ENCODE measurements at places on chromosomes 4 and X.

DNA sequence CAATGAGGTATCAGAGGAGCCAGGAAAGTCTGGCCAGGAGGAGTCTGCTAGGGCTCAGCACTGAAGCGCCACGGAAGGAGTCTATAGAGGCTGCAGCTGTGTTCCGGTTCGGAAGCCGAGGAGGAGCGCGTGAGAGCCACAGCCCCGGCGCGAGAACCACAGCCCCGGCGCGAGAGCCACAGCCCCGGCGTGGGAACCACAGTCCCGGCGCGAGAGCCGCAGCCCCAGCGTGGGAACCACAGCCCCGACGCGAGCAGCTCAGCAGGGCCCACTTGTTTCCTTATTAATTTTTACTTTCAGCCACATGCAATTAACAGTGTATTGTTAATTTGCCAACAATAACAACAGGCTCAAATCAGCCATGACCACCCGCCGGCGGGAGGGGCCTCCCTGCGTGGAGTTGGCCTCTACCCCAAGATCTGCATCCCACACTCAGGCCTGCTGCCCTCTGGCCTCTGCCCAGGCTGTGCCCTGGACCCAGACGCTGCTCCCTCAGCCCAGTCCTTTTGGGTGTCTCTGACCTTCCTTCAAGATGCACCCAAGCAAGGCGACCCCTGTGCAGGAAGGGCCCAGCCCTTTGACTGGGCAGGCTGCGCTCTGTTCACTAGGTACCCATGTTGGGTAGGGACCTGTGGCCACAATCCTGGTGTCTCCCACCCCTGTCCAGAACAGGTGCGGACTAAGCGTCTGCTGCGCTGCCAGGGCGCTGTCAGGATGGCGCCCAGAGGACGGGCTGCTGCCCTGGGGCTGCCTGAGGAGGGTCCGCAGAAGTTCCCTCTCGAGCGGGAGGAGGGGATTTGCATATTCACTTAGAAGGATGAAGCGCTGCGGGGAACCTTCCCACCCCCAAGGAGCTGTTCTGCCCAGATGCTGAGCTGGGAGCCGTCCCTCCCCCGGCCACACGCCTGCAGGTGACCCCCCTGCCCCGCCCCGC is 113.8 kb downstream of the ADRA2C start:
- DNase-seq = peak; percentile 63

- no peak for DNase-seq
Observed at GRCh38 chrX:149312097-149312496, 193.0 kb downstream of the IDS start.

GRCh38 chrX:99184153-99184552 is 1225.9 kb downstream of the PCDH19 start:
- no peak for DNase-seq

DNA sequence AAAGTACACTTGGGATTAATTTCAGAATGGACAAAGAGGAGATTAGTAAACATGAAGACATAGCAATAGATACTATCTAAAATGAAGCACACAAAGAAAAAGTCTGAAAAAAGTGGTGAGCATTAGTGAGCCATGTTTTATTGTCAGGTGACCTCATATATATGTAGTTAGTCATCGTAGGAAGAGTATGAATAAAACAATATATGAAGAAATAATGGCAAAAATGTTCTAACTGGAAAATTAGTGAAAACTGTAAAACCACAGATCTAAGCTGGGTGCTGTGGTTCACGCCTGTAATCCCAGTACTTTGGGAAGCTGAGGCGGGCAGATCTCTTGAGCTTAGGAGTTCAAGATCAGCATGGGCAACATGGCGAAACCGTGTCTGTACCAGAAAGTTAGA is 67.9 kb downstream of the RBPJ start:
- no peak for DNase-seq

- no peak for DNase-seq
Observed at GRCh38 chr4:20625426-20625825, 74.8 kb upstream of the PACRGL start.

DNA sequence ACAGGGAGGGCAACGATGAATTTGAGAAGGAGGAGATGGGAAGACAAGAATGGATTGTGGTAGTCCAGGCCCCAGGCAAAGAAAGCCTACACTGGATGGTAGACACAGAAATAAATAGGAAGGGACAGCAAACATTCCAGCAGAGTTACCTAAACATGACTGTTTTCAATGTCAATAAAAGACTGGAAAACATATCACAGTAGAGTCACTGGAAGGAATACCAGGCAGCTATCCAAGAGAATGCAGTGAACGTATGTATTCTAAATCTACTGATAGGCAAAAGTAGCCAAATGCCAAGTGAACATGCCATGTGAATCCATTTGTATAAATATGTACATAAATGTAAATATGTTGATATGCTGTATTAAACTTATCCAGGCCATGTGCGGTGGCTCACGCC is 183.0 kb downstream of the PALLD start:
- DNase-seq = no peak

- no peak for DNase-seq
Observed at GRCh38 chr4:17650406-17650805, 36.0 kb downstream of the MED28 start.

GRCh38 chr4:36163198-36163597 is 81.1 kb downstream of the ARAP2 start:
- no peak for DNase-seq

GRCh38 chrX:80812176-80812575 is 2.5 kb upstream of the BRWD3 start:
- no peak for DNase-seq

GRCh38 chr4:37478151-37478550 is 208.0 kb downstream of the RELL1 start:
- no peak for DNase-seq

GRCh38 chr4:38141808-38142500 is 181.8 kb downstream of the PTTG2 start:
- DNase-seq = no peak

- DNase-seq = no peak
Observed at GRCh38 chr4:134126955-134127354, 74.6 kb downstream of the PABPC4L start.

DNA sequence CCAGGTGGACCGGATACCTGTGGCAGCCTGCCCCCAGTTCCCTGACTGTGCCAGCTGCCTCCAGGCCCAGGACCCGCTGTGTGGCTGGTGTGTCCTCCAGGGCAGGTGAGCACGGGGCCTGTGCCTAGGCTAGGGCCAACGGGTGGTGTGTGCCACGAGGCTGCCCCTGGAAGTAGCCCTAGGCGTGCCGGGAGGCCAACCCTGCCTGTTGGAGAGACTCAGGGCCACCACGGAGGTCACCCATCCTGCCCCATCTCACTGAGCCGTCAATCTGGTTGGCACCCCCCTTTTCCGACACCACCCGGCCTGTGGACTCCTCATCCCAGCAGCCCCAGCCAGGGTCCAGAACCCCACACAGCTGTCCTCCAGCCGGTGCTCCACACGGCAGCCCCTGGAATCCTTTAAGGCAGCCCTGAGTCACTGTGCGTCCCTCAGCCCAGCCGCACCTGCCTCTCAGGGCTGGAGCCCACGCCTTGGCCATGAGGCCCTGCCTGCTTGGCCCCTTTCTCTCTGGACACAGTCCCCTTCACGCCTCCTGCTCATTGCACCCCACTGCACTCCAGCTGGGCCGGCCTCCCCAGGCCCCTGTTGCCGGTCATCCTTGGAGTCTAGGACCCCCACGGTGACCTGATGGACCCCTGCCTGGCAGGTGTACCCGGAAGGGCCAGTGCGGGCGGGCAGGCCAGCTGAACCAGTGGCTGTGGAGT is 5.3 kb downstream of the PLXNB3 start:
- DNase-seq = no peak
